ENCODE measurements at places on chromosomes 11 and 22. TPM values are rescaled to one million over a fixed set of nuclear protein-coding genes. Genes with fewer than 3 reads are reported as not detected.

DNA sequence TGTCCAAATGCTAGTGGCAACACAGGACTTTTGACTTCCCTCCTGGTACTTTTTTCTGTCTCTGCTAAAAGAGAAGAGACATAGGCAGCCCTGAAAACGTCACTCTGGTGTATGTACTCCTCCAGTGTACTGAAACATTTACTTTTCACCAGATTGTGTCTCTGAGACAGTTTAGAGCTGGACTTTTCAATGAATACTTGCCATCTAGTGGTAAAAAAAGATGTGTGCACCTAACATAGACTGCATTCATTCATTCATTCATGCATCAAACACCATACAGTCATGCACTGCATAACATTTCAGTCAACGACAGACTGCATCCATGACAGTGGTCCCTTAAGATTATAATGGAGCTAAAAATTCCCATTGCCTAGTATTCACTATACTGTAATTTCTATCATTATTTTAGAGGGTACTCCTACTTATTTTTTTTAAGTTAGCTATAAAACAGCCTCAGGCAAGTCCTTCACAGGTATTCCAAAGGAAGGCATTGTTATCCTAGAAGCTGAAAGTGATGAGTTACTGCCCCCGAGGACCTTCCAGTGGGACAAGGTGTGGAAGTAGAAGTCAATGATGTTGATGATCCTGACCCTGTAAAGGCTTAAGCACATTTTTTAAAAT, 186.2 kb downstream of the SPON1 start:
- peaks cover 10% of the 10 kb centered on the region for H3K27me3 ChIP-seq
- no peak overlapping the region for H3K27ac ChIP-seq
- no peaks in the 10 kb centered on the region for H3K36me3 ChIP-seq
- no peak for DNase-seq
- H3K4me3 ChIP-seq = no peak overlapping the region

DNA sequence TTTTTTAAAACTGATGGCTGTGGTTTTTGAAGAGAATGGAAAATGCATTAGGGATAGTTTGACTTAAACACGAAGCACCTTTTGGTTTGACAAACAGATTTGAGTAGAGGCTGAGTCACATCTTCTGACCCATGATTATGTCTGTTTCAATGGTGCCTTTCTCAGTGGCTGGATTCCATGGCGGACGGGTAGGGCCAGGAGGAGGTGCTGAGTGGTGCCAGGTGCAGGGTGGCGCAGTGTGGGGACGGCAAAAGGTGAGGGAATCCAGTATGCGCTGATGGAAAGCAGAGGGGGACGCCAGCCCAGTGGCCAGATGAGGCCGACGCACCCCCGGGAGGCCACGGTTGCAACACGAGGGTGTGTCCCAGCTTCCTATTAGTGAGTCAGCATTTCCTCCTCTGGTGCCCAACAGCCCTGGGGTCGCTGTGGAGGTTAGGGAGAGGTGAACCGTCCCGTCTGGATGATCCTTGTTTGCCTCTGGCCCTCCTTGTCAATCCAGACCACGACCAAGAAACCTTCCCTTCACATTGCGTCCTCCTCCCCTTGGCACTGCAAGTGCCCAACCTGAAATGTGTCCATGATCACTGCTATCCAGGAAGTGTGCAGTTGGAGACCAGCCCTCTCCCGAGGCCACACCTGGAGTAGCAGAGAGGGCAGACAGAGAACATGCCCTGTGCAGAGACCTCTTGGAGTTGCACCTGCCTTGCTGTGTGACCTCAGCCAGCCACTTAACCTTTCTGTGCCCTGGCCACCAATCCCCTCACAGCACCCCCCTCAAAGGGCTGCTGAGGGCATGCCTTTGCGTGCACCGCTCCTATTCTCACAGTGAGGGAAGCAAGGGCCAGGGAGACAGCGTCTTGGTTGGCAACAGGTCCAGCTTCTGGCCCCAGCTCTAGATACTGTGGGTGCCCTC, 32.5 kb upstream of the ATXN10 start:
- H3K4me3 ChIP-seq = no peak overlapping the region
- DNase-seq = no peak
- H3K27ac ChIP-seq = peak overlapping the region; percentile 86

CNIH2 gene
- total RNA-seq = 1.7 TPM

GALNT18 gene
- total RNA-seq = 5.7 TPM

DNA sequence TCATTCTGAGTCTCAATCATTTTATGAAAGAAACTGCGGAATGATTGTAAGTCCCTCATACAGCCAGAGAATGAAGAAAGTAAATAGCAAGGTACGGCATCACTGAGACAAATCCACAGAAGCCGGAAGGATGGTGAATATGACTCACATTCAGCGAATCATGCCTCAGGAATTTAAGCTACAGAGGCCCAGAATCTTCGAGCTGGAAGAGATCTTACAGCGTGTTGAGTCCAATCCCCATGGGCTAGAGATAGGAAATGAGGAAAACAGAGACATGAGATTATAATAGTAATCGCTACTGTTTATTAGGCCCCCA, 173.2 kb downstream of the KIF18A start:
- DNase-seq = no peak
- no peaks in the 10 kb centered on the region for H3K4me1 ChIP-seq
- no peak overlapping the region for H3K4me3 ChIP-seq
- H3K27ac ChIP-seq = no peak overlapping the region
- no peaks in the 10 kb centered on the region for H3K36me3 ChIP-seq
- no peaks in the 10 kb centered on the region for H3K27me3 ChIP-seq

ZMAT5 gene
- 28.4 TPM for total RNA-seq

GRCh38 chr11:117919341-117919740, 9.9 kb downstream of the TMPRSS13 start:
- peak overlapping the region; percentile 1 for H3K27ac ChIP-seq
- peaks cover 11% of the 10 kb centered on the region for H3K4me1 ChIP-seq
- H3K27me3 ChIP-seq = peaks cover 9% of the 10 kb centered on the region

OR8A1 gene
- not detected for total RNA-seq

- H3K36me3 ChIP-seq = no peaks in the 10 kb centered on the region
- H3K4me3 ChIP-seq = no peak overlapping the region
- no peak overlapping the region for H3K27ac ChIP-seq
- no peak for DNase-seq
- no peaks in the 10 kb centered on the region for H3K27me3 ChIP-seq
Observed at GRCh38 chr11:84069048-84069447, 782.9 kb upstream of the CCDC90B start.

- no peak overlapping the region for H3K4me3 ChIP-seq
- H3K4me1 ChIP-seq = peaks cover 94% of the 10 kb centered on the region
- H3K27me3 ChIP-seq = no peaks in the 10 kb centered on the region
- peaks cover 64% of the 10 kb centered on the region for H3K36me3 ChIP-seq
Observed at GRCh38 chr11:128701086-128701485, 7.2 kb downstream of the FLI1 start.

GRCh38 chr11:73257342-73258103, 14.6 kb upstream of the P2RY6 start:
- H3K4me1 ChIP-seq = no peaks in the 10 kb centered on the region
- no peak overlapping the region for H3K27ac ChIP-seq
- no peaks in the 10 kb centered on the region for H3K36me3 ChIP-seq
- H3K4me3 ChIP-seq = no peak overlapping the region
- peaks cover 14% of the 10 kb centered on the region for H3K27me3 ChIP-seq

DNA sequence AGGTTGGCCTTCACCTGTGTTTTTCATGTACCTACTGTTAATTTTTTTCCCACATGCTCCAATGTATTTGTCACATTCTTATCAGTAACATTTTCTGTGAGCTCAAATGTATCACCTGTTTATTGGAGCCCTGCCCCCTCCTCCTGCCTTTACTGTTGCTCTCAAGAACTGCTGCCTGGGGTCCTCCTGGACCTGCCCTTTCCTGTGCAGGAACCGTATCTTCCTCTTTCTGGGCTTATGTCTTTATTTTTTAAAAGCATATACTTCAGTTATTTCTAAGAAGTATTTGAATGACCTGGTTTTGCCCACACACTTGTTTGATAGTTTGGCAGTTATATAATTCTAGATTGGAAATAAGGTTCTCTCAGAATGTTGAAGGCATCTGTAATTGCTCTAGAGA, 5.9 kb downstream of the FAM118B start:
- no peak overlapping the region for H3K4me3 ChIP-seq
- no peaks in the 10 kb centered on the region for H3K27me3 ChIP-seq
- peaks cover 17% of the 10 kb centered on the region for H3K4me1 ChIP-seq
- H3K36me3 ChIP-seq = peaks cover 5% of the 10 kb centered on the region
